CD4-positive, alpha-beta T cell treated with Interleukin-6 for 4 hours (primary cell): ENCODE measurements at places on chromosomes 13 and 19.
A peak's percentile ranks its signal among the peaks of the same experiment; 100 is the strongest.

DNA sequence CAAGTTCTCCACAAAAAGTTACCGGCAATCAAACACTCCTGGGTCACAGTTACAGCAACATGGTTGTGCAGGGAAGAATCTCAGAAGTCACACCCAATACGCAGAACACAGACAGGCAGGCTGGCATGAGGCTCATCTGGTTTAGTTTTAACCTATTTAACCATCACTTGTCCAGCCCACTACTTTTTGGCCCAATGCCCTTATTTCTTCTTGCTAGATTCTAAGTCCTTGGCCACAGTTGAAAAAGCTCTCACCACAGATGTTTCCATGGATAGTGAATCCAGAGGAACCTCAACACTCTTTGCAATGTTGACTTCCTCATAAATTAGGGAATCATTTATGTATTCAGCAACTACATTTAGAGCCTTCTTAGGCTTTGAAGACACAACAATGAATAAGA lies 50.7 kb upstream of the FNDC3A start:
- no peak for DNase-seq

GRCh38 chr19:46975925-46976782 lies 43.5 kb upstream of the NPAS1 start:
- DNase-seq, result no peak

DNA sequence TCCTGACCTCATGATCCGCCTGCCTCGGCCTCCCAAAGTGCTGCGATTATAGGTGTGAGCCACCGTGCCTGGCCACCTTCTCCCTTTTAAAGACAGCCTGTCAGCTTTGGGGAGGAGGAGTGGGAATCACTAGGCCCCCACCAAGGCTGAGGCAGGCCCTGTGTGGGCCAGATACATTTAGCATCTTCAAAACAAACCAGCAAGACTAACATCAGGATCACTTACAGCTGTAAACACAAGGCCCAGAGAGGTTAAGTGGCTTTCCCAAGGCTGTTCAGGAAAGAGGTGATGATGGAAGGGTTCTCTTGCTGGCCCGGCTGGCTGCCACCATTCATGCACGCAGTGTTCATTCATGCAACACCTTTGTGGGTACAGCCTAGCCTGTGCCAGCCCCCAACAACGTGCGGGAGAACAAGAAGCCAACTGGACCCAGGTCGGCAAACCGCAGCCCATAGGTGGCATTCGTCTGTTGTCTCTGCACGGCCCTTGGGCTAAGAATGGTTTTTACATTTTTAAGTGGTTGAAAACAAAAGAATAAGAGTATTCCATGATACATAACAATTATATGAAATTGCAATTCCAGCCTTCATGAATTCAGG lies 23.0 kb downstream of the IER2 start:
- no peak for DNase-seq

DNA sequence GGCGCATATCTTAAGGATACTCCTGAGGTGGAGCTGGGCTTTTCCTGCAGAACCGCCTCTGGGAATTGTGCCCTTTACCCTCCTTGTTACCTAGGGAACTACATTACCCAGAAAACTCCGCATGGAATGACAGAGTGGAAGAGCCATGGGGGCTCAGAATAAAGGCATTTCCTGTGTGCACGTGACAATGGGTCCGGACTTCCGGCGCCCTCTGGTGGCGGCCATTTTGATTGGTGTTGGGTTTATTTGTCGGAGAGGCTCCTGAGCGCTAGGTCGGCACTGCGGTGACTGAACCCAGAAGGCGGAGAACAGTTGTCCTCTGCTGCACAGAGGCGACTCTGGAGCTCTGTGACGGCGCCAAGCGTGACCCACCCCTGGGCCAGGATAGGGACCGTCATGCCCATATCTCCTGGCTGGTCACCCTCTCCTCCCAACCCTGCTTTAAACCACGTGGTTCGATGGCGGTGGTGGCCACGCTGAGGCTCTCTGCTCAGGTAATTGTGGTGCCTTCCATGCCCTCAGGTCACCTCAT lies at the start of gene ZNF587B:
ZNF587B (plus strand) TSS at position 229 of the 532 bp plus-strand sequence; CDS start at position 459, 230 bp downstream.
- DNase-seq, result peak; percentile 46

GRCh38 chr19:35915443-35915842 lies 7.3 kb upstream of the TYROBP start:
- DNase-seq, result no peak

GRCh38 chr19:42276284-42276683 lies 7.2 kb downstream of the CIC start:
- DNase-seq, result no peak

DNA sequence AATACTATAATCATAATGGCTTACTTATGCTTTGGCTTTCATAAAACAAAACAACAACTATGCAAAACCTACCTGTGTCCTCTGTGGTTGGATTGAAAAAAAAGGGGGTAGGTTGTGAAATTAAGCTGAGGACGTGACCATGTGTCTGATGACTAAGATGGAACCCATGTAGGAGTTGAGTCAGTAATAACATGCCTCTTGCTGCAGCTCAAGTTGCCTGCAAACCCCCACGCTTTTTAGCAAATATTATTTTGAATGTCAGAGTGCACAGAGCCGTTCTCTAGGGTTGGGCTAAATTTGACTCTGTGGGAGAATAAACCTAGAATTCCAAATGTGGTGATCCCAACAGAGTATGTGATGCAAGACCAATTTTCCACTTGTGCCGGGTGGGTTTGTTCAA lies 209.3 kb downstream of the KCNRG start:
- no peak for DNase-seq

DNA sequence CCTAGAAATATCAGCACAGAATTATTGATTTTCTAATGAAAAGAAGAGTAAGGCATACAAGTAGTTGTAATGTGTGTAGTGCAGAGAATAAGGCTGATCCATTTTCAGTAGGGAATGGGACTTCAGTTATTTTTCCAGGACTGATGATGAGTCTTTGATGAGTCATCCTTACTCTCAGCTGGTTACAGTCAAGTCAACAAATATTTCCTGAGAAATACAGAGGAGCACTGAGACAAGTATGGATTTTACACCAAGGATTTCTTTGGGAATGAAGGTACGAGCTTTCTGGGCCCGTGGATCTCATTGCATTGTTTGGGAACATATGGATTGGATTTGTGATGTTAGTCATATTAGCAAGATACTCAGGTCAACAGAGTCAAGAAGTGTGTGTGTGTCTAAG lies 502.7 kb downstream of the FGF9 start:
- DNase-seq, result no peak

GRCh38 chr13:80012251-80012650 lies 328.7 kb downstream of the SPRY2 start:
- DNase-seq, result no peak

DNA sequence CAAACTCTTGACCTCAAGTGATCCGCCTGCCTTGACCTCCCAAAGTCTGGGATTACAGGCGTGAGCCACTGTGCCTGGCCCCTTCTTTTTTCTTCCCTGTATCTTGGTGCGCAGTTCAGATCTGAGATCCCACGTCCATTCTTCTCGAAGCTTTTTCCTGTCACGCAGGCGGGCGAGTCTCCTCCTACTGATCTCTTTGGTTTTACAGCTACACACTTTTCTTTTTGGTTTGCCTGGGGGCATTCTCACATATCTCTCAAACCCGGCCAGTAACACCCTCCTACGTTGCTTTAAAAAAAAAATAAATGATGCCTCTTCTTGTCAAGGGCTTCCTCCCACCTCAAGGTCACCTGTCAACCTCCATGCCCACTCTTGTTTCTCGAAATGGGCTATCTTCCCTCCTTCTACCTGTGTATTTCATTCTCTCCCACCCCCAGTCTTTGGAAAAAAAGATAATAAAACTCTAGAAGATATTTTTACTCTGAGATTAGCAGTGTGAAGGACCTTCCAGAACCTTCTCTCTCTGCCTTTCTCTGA lies 12.1 kb downstream of the TMPRSS9 start:
- no peak for DNase-seq

DNA sequence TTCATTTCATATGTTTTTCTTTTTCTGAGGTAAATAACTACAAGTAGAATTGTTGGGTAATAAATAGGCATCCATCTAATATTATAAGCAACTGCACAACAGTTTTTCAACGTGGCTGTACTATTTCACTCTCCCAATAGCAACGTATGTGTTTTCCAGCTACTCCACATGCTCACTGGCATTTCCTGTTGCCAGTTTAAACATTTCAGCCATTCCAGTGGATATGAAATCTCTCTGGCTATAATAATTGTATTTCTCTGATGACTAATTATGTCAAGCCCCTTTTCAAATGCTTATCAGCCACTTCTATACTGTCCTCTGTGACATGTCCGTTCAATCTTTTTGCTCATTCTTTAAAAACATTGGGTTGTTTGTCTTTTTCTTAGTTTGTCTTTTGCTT lies 26.8 kb upstream of the ALOX5AP start:
- no peak for DNase-seq

DNA sequence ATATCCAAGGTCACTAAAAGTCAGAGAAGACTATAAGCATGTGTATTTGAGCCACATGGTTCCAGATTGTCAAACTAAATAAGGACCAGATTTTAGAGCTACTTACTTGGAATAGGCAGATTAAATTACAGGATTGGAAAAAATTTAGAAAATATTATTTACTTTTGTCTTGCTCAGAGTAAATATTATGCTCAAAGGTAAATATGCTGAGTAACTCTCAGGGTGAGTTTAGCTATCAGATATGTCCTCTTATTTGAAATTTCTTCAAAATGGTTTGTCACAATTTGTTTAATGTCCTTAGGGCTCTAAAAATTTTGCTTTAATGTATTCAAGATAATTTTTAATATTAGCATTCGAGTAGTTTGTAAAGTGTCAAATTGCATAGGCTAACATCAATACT lies 2455.2 kb downstream of the PCDH9 start:
- DNase-seq, result no peak

DNA sequence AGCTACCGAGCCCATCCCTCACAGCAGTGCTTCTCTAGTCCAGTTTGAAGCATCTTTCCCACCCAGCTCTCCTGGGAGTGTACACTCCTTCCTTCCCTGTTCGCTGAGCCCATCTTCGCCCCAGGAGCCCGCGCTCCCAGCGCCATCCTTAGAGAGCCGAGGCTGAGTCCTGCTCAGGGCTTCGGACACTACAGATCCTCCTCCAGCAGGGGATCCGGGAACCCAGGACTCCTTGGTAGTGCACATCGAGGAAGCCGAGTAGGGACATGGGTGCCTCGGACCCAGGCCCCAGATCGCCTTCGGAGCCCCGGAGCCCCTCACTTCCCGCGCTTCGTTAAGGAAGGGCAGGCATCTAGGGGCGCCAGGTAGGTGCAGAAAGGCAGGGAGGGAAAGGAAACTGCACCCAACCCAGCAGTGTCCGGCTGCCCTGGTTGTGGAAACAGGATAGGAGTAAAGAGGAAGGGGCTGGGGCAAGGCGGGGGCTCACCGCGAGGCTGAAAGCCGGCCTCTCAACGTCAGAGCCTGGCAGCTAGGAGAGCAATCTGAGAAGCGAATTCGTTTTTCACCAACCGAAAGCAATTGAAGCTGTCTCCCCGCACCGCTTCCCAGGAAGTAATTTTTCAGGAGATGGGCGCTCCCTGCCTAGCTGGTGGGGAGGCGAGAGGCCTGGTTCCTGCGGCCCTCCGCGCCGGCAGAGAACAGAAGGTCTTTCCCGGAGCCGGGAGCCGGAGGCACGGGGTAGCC lies 1.0 kb downstream of the PDX1 start:
- DNase-seq, result no peak
